Cerebellar nuclear complex (tissue), 1 donor: ENCODE measurements at places on chromosomes 12 and 14.

- no peak for DNase-seq
Measured at GRCh38 chr14:99516156-99516870, 35.1 kb downstream of the CCNK start.

DNA sequence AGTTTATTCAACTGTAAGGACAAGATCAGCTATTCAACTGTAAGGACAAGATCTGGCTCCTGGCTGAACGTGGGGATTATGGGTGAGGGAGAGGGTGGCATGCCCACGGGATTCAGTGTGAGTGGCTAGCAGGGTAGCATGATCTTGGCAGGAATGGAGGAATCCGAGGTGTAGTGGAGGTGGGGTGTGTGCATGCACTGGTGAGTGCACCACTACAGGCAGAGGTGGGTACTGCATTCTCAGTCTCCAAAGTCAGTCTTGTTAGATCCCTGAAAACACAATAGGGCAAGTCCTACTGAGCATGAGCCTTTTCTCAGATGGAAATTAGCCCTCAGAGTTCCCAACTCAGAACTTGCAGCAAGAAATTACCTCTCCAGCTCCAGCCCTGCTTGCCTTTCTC, 32.2 kb upstream of the DCD start:
- DNase-seq = no peak

DNA sequence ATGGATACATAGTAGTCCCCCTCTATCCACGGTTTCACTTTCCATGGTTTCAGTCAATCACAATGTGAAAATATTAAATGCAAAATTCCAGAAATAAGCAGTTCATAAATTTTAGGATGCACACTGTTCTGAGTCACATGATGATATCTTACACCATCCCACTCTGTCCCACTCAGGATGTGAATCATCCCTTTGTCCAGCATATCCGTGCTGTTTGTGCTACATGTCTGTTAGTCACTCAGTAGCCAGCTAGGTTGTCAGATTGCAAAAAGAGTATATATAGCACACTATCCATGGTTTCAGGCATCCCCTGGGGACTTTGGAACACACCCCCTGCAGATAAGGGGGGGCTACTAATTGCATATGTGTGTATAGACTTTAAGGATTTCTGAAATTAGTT, 8.1 kb upstream of the NAA30 start:
- DNase-seq = no peak

- no peak for DNase-seq
Measured at GRCh38 chr14:96888158-96888557, 91.0 kb downstream of the VRK1 start.

DNA sequence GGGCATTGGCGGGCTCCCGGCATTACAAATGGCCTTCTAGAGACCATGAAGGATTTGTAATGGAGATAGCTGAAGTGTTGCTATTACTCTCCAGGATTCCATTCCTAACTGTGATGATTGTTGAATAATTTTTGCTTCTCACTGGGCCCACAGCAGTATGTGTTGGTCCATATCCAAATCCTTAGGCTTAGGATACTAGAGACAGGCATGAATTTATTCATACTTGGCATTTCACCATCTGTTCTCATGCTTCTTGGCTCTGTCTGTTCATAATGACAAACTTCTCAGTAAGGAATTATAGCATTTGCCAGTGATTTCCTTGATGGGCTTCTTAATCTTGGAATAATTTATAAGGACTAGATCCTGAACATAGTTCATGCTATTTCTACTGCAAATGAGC, 832.9 kb downstream of the C12orf50 start:
- DNase-seq = no peak

DNA sequence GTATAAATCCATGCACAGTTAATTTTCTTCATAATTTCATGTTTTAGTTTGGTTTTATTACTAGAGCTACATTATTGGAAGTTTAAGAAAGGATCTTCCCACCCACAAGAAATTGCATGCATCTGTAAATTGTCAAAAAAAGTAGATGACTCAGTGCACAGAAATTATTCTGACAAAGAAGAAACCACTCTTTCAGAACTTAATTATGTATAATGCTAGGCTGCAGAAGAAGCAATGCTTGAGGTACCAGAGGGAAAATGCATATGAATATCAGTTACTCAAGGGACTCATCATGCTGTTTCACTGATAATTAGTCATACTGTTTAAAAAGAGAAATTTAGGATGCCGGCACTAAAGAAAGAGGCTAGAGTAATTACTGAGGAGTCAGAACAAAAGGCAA, 147.0 kb downstream of the SLC16A7 start:
- no peak for DNase-seq

GRCh38 chr12:62466018-62466593, 520 bp upstream of the MON2 start:
- DNase-seq = peak; percentile 15

DNA sequence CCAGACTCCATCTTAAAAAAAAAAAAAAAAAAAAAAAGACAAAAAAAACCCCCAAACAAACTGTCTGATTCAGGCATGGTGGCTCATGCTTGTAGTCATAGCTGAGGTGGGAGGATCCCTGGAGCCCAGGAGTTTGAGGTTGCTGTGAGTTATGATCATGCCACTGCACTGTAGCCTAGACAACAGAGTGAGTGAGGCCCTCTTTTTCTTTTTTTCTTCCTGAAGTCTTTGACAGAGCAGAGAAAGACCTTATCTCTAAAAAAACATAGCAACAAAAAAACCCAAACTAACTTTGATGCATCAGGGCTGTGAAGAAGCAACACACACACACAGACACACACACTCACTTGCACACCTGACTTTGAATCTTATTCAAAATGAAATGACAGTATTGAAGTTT, 7.7 kb upstream of the AMN1 start:
- no peak for DNase-seq

- no peak for DNase-seq
Measured at GRCh38 chr12:91178139-91178561, 4.5 kb downstream of the DCN start.

GRCh38 chr14:36874396-36875138, 212.9 kb downstream of the PAX9 start:
- DNase-seq = no peak

DNA sequence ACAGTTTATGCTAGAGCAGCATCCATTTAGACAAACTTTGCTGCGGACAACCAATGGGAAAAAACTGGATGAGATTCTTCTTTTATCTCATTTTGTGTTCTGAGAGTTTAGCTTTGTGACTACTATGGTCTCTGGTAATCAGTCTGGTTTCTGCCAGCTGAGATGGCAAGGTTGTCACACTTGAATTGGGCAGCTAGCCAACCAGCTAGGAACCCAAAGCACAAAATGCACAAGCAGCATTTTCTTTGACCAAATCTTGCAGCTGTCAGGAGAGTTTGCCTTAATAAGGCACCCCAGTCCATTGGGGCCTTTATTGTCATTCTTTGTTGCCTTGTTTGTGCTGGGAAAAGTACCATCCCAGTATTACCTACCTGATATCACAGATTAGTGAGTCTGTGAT, 34.0 kb upstream of the ETV6 start:
- no peak for DNase-seq

- no peak for DNase-seq
Measured at GRCh38 chr12:71439362-71439612, 311 bp upstream of the LGR5 start.

DNA sequence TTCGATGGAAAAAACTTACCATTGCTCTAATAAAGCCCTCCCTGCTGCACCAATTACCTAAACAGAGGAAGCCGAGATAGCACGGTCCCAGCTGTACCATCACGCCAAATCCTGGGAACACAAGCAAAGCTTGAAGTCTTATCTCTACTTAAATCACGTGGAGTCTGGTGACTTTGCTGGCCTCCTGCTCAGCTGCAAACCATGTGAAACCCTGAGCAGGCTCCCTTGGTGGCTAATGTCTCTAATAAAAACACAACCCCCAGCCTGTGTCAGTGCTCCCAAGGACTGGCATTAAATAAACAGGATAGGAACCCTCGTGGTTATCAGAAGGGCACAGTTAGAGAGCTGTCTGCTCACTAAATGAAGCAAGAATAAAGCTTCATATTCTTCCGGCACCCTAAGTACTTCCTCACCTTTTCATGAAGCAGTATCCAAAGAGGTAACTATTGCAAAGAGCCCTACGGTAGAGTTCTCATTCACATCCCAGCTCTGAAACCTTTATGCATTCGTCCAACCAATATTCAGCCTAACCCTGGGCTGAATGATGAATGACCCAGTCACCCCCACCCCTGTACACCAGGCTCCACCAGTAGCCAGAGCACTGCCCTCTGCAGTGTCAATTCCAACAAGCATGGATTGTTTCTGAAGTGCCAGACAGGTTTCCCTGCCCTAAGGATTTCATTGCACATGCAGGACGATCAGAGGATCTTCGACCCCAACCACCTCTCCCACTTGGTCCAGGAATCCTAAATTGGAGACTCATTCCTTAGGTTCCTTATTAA, 452.7 kb upstream of the TMPO start:
- no peak for DNase-seq

GRCh38 chr12:122982963-122983788, 2.7 kb downstream of the ARL6IP4 start:
- DNase-seq = no peak

GRCh38 chr12:9636150-9636850, 28.6 kb upstream of the KLRB1 start:
- DNase-seq = no peak

- DNase-seq = no peak
Measured at GRCh38 chr12:105382771-105383622, 52.5 kb downstream of the C12orf75 start.

DNA sequence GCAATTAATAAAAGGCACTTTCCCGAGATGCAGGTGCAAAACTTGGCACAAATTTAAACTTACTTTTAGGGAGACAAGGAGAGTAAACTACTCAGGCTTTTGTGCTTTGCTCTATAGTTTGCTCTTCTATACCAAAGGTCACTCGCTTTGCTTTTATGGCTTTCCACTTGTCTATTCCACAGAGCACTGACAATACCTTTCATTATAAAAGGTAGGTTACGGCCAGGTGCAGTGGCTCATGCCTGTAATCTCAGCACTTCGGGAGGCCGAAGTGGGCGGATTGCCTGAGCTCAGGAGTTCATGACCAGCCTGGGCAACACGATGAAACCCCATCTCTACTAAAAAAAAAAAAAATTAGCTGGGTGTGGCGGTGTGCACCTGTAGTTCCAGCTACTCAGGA, 32.9 kb downstream of the ALKBH1 start:
- no peak for DNase-seq

DNA sequence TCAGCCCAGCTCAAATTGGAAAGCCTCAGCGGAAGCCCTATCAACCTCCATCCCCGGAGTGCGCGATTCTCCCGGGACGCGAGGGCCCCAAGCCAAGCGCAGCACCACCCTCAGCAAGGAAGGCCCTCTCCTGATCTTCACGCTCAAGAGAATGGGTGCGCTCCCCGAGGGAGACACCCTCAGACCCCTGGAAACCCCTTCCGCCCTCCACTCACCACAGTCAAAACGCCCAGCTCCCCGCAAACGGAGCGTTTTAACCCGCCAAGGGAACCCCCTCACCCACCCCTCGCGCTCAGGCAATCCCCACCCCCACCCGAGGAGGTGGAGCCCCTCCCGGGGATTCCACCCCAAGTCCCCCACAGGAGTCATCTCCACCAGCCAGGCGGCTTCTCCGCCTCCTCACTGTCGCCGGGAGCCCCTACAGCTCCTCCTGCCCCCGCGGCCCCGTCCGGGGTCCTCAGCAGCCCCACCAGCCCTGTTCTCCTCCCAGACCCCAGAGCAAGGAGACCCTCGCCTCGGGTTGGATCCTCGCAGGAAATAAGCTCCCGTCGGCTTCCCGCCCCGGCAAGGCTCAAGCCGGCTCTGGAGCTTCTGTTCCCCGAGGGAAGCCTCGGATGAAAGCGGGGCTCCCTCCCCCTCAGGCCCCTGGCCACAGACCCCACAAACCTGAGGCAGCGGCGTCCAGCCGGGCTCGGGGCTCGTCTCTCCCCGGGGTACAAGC, 507 bp downstream of the BAZ2A start:
- no peak for DNase-seq

- DNase-seq = no peak
Measured at GRCh38 chr14:104280902-104281767, 142.7 kb downstream of the KIF26A start.

GRCh38 chr14:76373456-76373855, 2.5 kb upstream of the ESRRB start:
- no peak for DNase-seq

DNA sequence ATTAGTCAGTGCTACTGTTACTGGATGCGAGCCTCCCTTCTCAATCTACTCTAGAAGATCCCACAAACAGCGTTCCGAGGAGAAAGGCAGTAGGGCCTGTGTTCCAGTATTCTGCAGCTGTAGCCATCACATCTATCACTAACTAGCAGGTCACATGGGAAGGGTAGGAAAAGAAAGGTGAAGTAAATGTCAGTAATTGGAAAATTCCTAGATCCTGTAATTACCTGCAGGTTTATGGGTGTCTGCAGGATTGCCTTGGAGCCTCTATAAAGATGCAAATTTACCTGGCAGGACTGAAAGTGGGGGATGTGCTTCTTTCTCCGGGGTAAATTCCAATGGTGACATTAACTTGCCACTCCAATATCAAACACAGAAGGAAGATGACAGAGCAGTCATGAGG, 77.8 kb downstream of the FERMT2 start:
- DNase-seq = no peak

DNA sequence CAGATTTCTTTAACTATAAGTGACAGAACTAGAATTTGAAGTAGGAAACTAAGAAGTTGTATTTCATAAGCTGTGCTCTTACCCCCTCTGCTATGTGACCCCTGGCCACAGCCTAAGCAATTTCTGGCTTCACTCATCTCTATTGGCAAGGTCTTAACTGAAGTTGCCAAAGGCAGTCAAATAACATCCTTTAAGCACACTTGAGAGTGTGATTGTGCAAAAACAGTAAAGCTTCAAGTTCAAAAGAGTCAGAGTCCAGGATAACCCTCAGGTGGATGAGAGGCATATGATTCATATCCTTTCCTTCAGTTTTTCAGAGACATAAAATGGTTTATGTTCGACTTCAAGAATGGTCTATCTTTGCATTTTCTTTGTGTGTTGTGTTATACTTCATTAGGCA, 45.2 kb downstream of the GRIP1 start:
- DNase-seq = no peak

DNA sequence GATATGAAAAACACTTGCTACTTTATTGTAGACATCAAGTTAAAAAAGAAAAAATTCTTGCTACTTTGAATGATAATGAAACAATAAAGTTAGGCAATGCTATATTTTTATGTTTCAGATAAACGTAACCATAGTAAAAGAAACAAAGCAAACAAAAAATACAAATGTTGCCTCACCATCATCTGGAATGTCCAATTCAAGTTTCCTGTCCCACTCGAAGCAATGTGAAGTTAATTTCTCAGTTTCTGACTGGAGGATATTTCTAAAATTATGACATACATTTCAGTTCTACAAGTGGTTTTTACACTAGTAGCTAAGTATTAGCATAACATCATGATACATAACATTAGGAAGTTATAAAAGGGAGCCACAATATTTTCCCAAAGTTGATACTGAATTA, 20.9 kb downstream of the DLGAP5 start:
- no peak for DNase-seq

DNA sequence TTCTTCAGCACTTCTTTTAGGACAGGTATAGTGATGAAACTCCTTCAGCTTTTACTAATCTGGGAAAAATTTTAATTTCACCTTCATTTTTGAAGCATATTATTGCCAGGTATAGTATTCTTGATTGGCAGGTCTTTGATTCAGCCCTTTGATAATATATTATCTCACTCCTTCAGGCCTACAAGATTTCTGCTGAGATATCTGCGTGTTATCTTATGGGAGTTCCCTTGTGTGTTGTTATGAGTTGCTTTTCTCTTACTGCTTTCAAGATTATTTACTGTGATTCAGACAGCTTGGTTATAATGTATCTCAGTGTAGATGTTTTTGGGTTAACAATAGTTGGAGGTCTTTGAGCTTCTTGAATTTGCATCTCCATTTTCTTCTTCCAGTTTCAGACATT, 87.4 kb downstream of the ATF7IP start:
- no peak for DNase-seq
